ENCODE measurements at places on chromosomes 3 and 15.

DNA sequence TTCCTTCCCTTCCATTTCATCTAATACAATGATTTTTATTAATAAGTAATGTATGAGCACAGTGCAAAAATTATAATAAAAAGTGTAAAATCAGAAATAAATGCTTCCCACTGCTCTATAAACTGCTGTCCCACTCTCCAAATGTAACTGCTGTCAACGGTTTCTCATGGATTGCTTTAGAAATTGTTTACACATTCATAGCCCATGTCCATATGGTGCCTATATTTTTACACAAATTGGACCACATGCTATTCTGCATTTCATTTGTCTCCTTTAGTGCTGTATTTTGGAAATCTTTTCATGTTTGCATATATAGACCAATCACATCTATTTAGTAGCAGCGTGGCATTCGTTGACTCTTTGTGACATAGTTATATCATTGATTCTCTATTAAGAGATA, 164.7 kb upstream of the SLCO3A1 start:
- DNase-seq, result no peak

- no peak for DNase-seq
Observed at GRCh38 chr15:73985101-73985873, 6.8 kb downstream of the STOML1 start.

GRCh38 chr3:120550546-120550945, 45.6 kb upstream of the NDUFB4 start:
- DNase-seq, result no peak

DNA sequence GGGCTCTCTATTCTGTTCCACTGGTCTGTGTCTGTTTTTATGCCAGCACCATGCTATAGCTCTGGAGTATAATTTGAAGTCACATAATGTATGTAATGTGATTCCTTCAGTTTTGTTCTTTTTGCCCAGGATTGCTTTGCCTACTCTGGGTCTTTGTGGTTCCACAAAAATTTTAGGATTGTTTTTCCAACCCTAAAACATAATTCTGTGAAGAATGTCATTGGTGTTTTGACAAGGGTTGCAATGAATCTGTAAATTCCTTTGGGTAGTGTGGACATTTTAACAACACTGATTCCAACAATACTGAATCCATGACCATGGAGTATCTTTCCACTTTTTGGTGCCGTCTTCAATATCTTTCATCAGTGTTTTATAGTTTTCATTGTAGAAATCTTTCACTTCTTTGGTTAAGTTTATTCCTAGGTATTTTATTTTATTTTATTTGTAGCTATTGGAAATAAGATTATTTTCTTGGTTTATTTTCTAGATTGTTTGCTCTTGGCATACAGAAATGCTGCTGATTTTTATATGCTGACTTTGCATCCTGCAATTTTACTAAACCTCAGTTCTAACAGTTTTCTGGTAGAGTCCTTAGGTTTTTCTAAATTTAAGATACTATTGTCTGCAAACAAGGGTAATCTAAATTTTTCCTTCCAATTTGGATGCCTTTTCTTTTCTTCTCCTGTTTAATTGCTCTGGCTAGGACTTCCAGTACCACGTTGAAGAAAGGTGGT, 29.7 kb downstream of the TJP1 start:
- DNase-seq, result no peak

GRCh38 chr3:124685481-124685880, 44.8 kb upstream of the UMPS start:
- no peak for DNase-seq

DNA sequence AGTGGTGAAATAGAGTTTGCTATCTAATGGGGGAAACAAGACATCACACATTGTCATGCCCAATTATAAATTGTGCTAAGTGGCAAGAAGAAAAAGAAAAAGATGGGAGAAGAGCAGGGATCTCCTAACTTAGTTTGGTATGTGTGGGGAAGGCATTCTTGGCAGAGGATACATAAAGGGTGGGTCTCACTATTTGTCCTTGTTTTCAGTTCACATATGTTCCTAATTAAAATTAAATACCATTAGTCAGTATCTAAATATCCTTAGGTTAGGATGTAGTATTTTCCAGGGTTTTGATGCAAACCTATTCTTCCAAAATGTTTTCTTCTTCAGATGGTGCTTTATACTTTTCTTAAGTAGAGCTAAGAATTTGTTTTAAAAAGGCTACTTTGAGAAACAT, 173.7 kb downstream of the B3GALNT1 start:
- DNase-seq, result no peak

DNA sequence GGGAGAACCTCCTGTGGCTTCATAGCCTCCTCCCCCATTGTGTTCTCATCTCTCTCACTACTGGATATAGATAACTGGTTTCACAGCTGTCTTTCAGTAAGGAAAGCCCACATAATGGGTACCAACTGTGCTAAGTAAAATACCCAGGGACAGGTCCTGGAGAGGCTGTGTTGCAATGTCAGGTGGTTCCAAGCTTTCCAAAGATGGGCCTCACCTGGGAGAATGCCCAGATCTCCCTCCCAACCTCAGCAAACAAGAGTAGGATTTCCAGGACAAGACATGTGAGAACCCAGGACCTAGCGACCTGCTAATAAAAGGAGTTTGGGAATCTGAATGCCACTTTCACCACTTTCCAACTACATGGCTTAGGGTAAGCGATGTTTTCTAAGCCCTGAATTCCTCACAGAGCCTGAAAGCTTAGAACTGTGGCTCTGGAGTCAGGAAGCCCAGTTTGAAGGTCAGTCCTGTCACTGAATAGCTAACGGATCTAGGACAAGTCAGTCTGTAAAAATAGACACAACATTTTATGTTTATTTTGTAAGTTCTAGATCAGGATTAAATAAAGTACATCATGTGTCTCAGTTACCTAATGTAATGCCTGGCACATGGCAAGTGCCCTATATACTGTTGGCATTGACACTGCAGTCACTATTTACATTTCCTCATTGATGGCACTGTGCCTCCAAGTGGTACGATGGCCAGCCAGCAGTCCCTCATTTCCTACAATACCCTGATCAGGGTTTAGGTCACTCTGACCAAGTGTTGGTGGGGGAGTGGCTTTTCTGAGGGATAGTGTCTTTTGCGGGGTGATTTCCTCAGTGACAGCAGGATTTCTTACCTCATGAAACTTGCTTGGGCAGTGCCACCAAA, 11.9 kb downstream of the CERS3 start:
- no peak for DNase-seq

GRCh38 chr3:77247061-77247460, 207.2 kb downstream of the ROBO2 start:
- DNase-seq, result no peak

GRCh38 chr3:83956431-83956830, 1002.4 kb upstream of the CADM2 start:
- no peak for DNase-seq

DNA sequence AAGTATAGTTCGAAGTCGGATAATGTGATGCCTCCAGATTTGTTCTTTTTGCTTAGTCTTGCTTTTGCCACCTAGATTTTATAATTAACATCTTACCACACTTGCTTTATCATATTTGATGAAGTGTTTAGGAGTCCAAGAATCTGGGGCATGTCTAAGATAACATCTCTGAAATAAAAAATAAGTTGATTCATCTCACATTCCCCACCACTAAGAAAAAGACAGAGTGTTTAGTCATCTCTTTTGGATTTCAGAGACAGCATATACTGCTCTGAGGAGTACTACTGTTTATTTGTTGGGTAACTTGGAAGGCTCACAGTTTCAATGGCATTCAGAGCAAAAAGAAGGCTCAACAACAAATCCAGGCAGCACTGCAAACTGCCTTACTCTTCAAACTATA, 324.2 kb upstream of the ATP11B start:
- DNase-seq, result no peak

DNA sequence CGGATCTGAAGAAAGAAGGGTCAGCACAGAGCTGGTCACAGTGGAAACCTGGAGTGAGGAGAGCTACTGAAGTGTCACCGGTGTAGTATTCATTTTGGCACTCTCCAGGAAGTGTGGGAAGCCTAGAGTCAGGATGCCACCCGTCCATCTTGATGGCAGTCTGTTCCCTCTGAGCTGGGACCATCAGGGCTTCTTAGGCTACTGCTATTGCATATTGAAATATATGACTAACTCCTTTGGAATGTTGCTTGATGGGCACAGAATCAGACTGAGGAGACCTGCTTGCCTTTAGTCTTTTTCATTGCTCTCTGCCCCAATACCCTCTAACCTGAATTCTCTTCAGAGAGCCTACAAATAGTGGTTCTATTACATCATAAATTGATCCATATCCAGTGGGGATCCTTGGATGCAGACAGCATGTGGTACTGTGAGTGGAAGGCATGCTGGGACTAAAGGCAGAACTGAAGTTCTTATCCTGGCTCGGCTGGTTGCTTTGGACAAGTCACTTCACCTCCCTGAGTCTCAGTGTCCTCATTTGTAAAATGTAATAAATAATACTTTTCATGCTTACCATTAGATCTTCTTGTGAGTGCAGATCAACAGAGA, 143.5 kb downstream of the PDE8A start:
- no peak for DNase-seq
